ENCODE measurements at places on chromosomes 1 and 21.

DNA sequence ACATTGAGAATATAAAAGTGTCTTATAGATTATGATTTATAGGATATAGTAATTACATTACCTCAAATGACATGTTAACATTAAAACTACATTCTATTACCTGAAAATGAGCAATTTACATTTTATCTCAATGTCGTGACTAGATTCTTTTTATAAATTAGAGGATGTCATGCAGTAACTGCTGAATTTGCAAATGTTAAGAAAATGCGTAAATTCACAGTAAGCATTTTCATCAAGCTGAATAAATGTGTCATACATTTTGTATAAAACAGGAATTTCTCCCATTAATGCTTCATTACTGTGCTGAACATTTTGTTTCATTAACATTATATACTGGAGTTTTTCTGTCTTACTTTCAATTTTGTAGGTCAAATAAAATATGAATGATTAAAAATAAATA is 1460.7 kb upstream of the B3GALT2 start:
- no peak for DNase-seq

GRCh38 chr1:35058988-35059387 is 20.2 kb upstream of the ZMYM1 start:
- DNase-seq, result no peak

DNA sequence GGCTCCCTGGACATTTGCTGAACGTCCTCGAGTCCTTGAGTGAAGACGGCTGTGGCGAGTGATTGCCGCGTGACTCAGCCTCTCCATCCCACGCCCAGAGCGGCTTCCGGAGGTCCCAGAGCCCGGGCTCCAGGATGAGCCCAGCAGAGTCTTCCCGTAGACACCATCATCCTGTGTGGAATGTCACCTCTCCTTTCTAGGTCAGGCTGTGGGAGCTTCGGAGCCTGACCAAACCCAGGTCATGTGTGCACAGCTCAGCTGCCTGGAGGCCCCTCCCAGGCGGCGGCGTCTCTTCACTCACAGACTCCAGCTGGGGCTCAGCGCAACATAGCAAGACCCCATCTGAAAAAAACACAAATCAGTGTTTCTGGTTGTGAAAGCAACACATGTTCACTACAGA is 38.2 kb downstream of the PRKCZ start:
- no peak for DNase-seq

GRCh38 chr1:180311011-180311730 is 81.1 kb downstream of the LHX4 start:
- DNase-seq, result no peak

DNA sequence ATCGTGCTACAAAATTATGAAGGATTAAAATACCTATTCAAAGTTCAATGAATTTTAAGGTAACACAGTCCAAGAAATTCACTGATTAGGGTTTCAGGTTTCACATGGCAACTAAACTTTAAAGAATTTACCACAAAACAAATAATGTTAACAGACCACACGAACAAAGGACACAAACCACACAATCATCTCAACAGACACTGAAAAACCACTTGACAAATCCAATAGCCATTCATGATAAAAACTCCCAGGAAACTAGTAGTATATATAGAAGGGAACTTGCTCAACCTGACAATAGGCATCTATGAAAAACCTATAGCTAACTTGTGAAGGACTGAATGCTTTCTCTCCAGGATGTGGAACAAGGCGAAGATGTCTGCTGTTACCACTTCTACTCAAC is 21.1 kb upstream of the SH2D5 start:
- no peak for DNase-seq

DNA sequence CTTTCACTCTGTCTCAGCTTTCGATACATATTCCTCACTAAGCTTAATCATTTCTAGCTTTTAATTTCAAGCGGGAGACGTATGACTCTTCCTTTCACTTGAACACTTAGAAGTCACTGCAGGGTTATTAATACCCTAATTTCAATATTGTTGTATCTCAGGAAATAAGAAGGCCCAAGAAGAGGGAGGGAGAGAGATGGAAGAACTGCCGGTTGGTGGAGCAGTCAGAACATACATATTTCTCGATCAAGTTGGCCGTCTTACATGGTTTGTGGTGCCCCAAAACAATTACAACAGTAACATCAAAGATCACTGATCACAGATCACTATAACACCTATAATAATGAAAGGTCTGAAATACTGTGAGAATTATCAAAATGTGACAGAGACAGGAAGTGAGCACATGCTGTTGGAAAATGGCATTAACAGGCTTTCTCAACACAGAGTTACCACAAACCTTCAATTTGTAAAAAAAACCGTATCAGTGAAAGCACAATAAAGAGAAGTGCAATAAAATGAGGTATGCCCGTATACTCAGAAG is 145.4 kb upstream of the HP1BP3 start:
- DNase-seq, result no peak

Measured in H7 (cell line).